Esophagus muscularis mucosa (tissue), 4 donors: ENCODE measurements at places on chromosomes 5 and 9. TPM values are rescaled to one million over a fixed set of nuclear protein-coding genes. Genes with fewer than 3 reads are reported as not detected.

WDR31 gene
- 2.5 TPM for total RNA-seq

PCDHGB4 gene
- total RNA-seq, result 3.8 TPM

DNA sequence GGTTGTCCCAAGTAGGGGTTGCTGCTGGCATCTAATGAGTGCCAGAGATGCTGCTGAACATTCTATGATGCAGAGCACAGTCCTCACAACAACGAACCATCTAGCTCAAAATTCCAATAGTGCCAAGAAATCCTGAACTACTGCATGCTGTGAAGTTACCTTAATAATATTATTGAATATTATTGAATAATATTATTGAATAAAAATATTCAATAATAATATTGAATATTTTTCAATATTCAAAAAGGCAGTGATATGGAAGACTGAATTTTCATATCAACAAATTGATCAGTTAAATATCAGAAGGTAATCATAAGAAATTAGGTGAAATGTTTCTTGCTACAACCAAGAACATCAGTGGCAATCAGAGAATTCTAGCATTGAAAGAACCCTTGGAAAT is 2.8 kb downstream of the HTR4 start:
- DNase-seq, result no peak

GRCh38 chr5:142096382-142096781 is 12.2 kb upstream of the NDFIP1 start:
- DNase-seq, result no peak

- no peak for DNase-seq
Observed at GRCh38 chr9:124335320-124335707, 77.6 kb downstream of the NEK6 start.

DNA sequence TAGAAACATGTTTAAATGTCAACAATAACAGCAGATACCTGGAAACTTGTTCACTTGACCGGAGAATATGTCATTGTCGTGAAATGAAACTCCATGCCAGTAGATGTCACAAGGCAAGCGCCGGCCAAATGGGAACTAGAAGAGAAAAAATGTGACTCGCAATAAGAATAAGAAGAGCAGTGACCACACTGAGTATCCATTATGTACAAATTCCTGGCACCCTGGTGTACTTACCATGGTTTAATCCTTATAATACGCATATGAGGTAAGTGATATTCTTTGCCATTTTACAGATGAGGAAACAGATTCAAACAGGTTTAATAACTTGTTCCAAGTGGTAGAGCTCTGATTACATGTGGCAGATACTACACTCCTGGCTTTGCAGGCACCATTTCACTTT is 53.9 kb downstream of the TTLL11 start:
- no peak for DNase-seq

DNA sequence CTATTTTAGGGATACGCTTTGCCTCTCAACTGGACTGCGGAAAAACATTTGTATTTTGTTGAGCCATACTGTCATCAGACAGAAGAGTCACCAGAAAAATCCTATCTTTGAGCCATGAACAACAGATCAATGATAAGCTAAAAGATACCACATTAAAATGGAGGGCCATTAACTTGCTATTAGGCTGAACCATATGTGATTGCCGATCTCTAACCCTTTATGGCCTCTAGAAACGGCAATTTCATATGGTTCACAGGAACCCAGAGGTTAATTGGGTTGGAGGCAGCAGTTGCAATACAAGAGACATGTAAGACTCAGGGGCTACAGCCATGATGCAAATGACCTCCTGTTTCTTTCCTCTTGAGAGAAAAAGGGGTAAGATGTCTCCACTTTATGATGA is 69.8 kb downstream of the MYO10 start:
- no peak for DNase-seq

DNA sequence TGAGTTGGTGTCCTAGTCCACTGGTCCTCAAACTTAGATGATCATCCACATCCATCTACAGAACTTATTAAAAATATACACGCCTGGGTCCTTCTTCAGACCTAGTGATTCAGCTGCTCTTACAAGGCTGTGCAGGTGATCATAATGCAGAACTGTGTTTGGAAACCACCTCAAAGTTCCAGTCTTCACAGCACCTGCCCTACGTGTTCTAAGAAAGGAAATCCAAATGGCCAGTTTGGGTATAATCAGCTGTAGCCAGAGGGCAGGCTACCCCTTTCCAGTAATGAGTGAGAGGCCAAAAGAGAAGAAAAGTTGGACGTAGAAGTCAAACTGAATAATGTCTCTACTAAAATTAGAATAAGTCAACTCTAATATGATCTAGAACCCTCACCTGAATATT is 15.4 kb downstream of the REEP5 start:
- no peak for DNase-seq

- no peak for DNase-seq
Observed at GRCh38 chr5:69468631-69469030, 24.0 kb upstream of the OCLN start.
